ENCODE measurements at places on chromosomes 7 and 10.

- DNase-seq = no peak
These were observed 166.8 kb upstream of the MAGI2 start for GRCh38 chr7:79620291-79620690.

GRCh38 chr7:101862280-101863220 lies 45.1 kb downstream of the CUX1 start:
- no peak for DNase-seq

DNA sequence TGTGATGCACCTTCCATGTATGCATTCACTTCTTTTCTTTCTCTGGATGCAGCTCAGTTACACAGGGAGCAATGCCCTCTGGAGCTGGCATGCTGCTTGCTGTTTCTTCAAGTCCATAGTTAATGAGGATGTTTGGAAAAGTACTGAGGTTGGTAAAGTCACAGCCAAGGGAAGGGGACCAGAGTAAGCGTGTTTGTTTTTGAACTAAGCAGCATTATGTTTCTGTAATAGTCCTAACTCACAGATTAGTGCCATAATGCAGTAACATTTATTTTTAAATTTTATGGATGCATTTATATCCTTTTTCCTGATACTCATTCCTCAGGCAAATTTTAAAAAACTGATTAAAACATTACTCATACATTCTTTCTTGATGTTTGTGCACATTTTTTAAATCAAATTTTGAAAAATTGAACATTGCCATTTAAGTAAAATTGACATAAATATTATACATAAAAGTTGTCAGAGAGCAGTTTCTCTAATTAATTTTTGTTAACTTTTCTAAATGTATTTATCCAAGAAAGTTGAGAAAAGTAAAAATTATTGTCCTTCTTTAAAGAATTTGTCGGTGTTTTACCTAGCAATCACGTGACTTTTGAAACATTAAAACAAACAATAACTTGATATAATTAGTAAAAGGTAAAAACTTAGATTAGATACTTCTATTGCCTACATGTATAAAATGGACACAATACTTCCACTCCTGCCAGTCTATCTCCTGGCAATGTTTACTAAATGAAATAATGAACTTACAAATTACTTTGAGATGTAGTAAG lies 659.6 kb upstream of the ANKRD30A start:
- DNase-seq = no peak

GRCh38 chr7:73382934-73383503 lies 50.6 kb upstream of the FZD9 start:
- no peak for DNase-seq

- no peak for DNase-seq
These were observed 28.6 kb downstream of the MCM10 start for GRCh38 chr10:13189961-13190360.

GRCh38 chr10:21463436-21463835 lies 62.0 kb downstream of the SKIDA1 start:
- no peak for DNase-seq

- no peak for DNase-seq
These were observed 42.8 kb upstream of the PRSS58 start for GRCh38 chr7:142300689-142301088.

GRCh38 chr7:590731-591551 lies 71.3 kb upstream of the PDGFA start:
- no peak for DNase-seq

DNA sequence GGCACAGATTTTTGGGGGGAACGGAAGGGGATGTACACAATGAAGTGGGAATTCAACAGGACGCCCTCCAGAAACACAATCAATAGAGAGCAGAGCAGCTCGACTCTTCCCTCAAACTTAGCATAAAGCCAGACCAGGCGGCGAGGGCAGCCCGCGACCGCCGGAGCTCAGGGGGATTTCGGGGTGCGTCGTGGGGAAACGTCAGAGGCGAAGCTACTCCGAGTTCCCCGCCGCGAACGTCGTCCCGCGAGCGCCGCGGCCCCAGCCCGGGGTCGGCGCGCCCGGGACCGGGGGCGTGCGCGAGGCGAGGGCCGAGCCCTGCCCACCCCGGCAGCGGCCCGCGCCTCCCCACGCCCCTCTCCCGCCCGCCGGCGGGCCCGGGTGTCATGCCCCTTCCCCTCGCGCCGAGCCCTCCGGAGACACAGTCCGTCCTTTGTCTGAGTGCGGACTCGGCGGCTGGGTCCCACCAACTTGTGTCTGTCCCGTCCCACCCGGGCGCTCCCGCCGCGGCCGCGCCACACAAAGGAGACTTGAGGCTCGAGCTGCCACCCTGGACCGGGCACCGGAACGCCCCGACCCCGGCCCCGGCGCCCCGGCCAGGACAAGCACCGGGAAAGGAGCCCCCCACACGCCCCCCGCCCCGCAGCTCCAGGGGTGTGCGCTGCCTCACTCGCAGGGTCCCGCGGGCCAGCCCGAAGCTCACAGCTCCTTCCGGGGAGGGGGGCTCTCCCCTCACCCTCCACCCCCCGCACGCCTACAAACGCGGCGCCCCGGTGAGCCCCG lies 634 bp downstream of the EZH2 start:
- DNase-seq = no peak

DNA sequence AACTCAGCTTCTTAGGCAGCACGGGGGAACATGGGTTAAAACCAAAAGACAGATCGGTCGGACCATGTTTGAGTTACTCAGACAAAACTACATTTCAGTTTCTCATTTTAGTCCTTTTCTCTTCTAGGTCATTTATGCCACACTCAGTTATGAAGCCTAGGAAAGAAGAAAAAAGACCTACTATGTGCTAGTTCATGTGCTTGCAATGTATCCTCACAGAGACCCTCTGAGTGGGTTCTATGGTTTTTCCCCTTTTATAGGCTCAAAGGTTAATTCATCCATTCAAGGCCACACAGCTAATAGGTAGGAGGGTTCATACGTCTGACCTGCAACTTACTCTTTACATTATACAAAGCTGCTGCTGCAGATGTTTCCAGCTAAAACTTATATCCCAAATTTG lies 104.7 kb upstream of the ZNF438 start:
- DNase-seq = no peak

GRCh38 chr7:42883950-42884349 lies 27.9 kb downstream of the C7orf25 start:
- no peak for DNase-seq

DNA sequence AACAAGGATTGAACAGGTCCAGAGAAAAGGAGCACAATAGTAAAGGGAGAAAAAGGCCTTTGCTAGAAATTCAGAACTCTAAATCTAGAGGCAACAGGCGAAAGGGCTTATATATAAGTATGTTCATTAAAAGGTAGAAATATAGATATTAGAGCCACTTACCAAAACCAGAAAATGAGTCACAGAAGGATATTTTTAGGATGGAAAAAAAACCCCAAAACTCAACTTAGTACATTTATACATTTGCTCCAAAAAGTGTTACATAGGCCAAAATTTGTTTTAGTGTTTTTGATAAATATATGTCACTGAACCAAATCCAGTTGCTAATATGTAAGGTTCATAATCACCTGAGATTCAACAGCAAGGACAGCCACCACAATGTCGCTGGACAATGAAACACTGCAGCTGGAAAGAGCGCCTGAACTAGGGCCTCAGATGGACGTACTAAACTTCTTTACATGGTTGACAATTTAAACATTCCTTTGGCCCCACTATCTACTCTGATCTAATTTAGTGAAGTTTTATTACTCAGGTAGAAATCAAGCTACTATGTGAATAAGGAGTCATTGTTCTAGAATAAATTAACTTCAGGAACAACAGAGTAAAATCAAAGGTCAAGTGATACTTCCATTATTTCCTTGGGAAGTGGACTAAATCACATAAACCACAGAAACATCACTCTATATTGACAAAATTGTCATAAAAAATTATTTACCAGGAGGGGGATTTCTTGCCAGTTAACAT lies 10.9 kb downstream of the FAM3C start:
- no peak for DNase-seq

- DNase-seq = no peak
These were observed 184.3 kb upstream of the ITGB1 start for GRCh38 chr10:33142295-33142694.

DNA sequence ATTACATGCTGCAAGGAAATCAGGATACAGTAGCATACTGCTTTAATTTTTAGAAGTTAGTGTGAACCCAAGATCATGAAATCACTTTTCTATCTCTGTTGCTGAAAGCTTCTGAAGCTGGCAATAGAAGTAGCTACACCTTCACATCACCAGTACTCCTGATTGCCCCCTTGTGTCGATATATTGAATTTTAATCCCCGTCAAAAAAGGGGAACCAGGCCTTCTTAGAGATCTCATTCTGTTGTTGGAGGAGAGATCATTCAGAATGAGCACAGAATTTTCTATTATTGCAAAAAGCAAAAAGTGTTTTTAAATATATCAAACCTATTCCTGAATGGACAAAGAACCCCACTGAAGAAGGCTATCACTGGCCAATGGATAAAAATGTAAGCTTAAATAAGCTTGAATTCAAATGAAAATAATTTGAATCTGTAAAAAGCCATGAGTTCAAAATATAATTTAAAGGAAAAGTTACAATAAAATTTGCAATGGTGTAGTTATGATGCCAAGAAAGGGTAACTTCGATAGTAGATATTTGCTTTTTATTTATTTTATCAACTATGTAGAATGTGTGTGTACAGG lies 39.7 kb upstream of the TEX47 start:
- DNase-seq = no peak

DNA sequence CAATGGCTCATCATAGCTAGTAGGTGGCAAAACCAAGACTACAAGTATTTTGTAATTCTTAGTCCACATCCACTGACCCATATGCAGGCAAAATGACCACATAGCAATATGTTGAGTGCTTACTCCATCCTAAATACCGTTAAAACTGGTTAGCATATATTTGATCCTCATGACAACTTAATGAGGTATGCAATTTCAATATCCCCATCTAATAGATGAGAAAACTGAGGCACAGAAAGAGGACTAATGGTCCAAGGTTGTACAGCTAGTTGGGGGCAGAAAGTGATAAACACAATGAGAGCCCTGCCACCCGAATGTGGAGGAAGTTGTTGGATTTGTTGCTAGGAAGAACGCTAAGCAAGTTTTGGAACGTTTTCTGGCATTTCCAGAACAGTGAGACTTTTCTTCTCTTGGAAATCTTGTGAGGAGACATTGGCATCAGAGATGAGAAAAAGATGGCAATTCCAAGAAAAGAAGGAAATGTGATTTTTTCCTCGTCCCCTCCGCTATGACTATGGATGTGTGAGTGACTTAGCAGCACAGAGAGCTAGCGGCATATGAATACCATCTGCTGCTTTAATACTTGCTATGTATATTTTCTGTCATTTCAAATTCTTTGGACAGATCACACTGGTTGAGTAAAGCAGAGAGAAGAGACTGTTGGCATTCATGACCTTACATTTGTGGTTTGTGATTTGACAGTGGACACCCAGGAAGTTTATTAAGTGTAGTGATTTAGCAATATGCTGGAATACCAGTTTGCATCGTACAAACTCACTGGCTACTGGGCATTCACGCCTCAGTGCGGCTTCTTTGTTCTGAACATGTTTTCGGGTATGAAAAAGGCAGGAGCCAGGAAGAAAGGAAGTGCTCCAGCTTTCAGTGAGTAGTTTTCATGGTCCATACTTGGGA lies 51.5 kb downstream of the NRCAM start:
- no peak for DNase-seq

DNA sequence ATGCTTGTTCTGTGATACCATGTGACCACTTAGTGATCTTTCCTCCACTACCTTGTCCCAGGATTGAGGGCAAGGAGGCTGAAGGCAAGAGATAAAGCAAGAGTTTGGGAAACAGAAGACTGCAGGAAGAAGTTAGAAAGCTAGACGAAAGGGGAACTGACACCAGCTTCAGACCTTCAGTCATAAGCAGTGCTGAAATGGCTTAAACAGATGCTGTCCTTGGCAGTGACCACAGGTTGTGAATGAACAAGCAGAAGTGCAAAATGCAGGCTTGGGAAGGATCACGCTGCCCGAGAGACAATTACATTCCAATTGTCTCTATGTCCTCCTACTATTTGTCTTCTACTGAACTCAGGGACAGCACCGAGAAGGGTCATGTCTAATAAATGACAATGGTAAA lies 704.9 kb upstream of the AUTS2 start:
- no peak for DNase-seq

DNA sequence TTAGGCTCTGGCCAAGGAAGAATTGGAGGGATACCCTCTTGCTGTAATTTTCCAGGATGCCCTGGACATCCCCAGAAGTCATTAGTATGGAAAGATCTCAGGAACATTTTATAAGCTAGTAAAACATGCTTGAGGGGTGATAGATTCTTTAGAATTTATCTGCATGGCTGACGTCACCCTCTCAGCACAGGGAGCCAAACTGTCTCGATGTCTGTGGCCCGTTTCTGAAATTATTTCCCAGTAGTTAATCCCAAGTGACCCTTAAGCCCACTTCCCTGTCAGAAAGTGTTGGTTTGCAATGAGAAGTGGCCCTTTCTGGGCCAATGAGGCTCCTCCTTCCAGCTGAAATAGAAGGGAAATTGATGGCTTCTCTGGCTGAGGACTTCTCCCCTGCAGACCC lies 184.5 kb upstream of the BMPER start:
- no peak for DNase-seq

Measured in HFF-Myc (cell line).